ENCODE measurements at places on chromosomes 4 and X.

DNA sequence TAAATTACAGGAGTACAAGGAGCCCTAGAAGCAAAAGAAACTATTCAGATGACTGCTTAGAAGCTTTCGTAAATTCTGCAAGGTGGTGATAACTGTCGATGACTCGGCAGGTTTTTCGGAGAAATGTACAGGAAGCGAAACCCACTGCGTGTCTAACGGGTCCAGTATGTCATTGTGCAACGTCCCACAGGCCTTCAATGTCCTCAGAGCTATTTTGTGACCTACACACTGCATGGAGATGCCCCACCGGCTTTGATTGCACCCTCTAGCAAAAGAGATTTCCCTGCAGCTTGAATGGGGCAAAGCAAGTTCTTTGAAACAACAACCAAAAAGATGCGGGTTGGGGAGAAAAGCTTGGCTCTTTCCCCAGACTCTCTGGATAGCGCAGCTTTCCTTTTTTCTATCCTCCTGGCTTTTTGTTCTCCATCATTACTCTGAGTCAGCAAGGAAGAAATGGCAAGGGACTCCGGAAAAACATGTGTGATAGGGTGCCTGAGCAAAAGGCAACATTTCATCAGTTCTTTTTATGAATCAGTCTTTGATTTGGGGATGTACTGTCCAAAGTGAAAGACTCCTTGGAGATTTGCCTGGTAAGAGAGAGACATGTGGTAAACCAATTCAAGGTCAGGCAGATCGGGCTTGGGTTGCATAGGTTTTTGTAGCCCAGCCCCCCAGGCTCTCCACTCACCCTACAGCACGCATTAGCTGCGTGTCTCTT is 112.0 kb upstream of the TBL1X start:
- DNase-seq, result no peak

- DNase-seq, result no peak
Observed at GRCh38 chr4:98642991-98643426, 15.4 kb downstream of the TSPAN5 start.

- DNase-seq, result peak; percentile 35
Observed at GRCh38 chrX:115948018-115948923, 222.3 kb upstream of the AGTR2 start.

GRCh38 chrX:150455215-150455608 is 92.1 kb downstream of the MAMLD1 start:
- DNase-seq, result no peak

GRCh38 chr4:188854436-188854835 is 715.2 kb downstream of the TRIML1 start:
- no peak for DNase-seq

GRCh38 chr4:57137261-57137660 is 27.1 kb upstream of the IGFBP7 start:
- no peak for DNase-seq

- peak; percentile 78 for DNase-seq
Observed at GRCh38 chr4:123744664-123745290, 348.2 kb downstream of the SPRY1 start.

DNA sequence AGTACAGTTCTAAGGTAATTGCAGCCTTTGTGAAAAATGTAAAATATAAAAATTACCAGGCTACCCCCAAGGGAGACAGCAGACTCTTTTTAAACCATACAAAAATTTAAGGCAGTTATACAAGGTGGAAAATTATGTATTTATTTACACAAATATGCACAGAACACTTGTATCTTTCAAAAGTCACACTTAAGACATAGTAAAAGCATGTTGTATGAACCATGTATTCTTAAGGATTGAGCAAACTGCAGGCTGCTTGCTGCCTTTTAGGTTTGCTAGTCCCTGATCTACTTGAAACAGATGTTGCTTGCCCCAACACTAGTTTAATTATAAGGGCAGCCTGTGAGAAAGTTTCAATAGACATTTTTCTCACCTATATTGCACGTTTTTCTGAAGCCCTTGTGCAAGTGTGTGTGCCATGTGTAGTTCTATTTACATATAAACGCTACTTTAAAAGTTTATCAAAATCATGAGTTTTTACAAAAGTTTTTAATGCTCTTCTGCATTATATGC is 72.8 kb downstream of the PRSS12 start:
- DNase-seq, result peak; percentile 18

DNA sequence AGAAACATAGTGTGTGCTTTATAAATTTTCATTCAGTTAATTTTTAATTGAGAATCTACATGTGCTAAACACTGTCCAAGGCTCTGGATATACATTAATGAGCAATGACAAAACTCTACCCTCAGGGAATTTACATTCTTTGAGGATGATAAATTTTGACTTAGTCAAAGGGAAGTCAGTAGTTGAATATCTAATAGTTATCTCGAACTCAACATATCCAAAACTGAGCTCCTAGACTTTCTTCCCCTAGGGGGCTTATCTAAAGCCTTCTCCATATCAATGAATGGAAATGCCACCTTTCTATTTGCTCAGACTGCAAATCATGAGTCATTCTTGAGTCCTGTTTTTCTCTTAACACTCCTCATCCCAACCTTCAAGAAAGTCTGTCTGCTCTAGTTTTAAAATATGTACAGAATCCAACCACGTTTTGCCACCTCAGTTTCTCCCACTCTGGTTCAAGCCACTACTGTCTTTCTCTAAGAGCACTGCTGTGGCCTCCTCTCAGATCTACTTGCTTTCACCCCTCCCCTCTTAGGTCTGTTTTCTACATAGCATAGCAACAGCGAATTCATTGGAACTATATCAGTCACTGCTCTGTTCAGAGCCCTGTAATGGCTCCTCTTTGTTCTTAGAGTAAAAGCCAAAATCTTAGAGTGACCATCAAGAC is 9.5 kb downstream of the PARM1 start:
- DNase-seq, result no peak

GRCh38 chrX:65667503-65668376 is at the start of gene MSN:
MSN (plus strand) TSS chrX:65667654; CDS start chrX:65667842, 188 bp downstream.
- peak; percentile 9 for DNase-seq

DNA sequence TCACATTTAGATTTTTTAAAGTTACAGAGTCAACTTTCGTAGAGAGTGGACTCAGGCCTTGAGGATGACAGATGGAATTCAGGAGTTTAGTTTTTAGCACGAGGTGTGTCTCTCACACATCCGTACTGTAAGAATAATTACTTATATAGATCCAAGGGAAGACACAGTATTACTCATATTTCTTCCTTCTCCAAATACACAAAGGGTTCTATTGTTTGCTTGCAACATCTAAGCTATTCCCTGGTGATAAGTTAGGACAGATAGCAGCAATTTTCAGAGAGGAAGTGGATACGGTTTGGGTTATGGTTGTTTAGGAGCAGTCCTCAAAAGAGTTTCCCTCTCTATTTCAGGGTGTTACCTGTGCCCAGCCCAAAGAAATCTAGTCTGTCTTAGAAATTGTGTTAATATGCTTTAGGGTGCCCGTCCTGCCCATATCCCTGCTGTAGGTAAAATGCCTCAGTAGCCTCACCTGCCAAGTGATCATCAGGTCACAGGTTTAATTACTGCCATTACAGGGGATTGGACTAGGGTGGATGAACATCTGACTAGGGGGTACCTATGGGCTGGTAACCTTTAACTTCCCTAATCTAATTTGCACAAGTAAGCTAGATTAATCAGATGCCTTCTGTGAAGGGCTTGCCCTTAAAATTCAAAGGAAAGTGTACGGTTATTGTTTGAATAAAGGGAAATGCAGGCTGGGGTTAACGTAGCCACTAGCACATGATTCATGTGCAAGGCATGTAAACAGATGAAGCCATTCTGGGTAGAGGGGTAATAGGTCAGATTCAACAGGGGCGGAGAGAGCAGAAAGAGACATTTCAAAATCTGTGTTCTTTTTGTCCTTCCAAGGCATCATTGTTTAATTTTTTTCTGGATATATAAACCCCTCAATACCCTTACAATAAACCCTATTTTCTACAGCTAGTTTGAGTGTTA is 8.7 kb upstream of the PPP3CA start:
- DNase-seq, result no peak

- DNase-seq, result peak; percentile 22
Observed at GRCh38 chr4:164383358-164384220, 370.3 kb upstream of the SMIM31 start.

- no peak for DNase-seq
Observed at GRCh38 chr4:158778156-158778711, 9.4 kb downstream of the FNIP2 start.

GRCh38 chr4:163949976-163950601 is 455.6 kb downstream of the TMA16 start:
- DNase-seq, result no peak

DNA sequence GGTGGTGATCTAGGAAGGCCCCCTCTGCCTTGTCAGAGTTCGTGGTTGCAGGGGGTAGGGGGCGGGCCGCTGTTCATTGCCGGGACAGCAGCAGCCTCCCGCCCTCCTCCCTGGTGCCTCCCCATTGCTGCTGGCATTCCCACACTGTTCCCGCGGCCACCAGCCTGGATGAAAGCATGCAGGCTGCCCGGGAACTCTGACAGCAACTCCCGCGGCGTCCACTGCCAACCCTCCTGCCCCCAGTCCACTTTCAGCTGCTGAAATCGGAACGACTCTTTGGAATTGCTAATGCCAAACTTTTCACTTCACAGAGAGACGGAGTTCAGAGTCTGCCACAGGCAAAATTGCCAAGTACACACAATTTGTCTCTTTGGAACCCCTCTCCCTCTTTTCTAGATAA is 121.9 kb downstream of the BEND2 start:
- no peak for DNase-seq

- no peak for DNase-seq
Observed at GRCh38 chr4:83128240-83128929, 13.9 kb upstream of the PLAC8 start.

GRCh38 chr4:17997129-17997528 is 24.4 kb downstream of the LCORL start:
- DNase-seq, result no peak

DNA sequence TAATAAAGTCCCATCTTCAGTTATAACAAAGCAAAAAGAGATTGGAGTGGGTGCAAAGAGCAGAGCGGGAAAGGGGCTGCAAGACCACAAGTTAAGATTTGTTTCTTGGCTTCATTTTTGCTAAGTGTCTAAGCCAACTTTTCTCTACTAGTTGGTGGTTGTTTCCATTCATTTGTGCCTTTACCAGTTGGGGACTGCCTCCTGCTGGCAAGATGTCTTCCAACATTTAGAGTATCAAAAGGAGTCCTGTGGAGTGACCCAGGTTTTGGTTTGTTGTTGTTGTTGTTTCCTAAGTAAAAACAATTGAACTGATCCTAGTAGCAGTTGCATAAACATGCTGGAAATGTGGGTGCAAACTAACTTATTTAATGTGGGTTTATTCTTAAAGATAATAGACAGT is 121.1 kb downstream of the SPATA18 start:
- no peak for DNase-seq

GRCh38 chr4:38857354-38858096 is 908 bp upstream of the TLR6 start:
- DNase-seq, result no peak

DNA sequence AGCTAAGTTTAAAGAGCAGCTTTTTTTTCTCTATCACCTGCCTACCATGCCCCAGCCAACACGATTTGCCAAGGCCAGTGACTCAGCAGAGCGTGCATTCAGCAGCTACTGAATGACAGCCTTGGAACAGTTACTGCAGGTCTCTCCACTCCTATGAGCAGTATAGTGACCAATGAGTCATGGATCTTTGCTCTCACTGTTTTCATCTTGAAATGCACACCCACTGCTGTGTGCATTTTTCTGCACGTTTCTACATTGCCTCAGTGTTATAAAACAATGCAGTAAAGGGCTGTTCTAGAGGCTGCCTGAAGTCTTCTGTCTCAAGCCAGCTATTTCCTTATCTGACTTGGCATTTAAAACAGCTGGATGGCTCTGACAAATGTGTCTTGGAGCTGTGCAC is 66.0 kb upstream of the C4orf54 start:
- DNase-seq, result no peak

All from cerebellar cortex (tissue), 1 donor.